ENCODE measurements at places on chromosomes 5 and 9. TPM values are rescaled to one million over a fixed set of nuclear protein-coding genes. Genes with fewer than 3 reads are reported as not detected.
A peak's percentile ranks its signal among the peaks of the same experiment; 100 is the strongest.

FBN2 gene
- total RNA-seq: 0.58 TPM

RABGAP1 gene
- total RNA-seq: 45.0 TPM

PCDHA4 gene
- total RNA-seq: not detected

MORN5 gene
- not detected for total RNA-seq

ENDOG gene
- 11.0 TPM for total RNA-seq

- no peaks in the 10 kb centered on the region for H3K4me1 ChIP-seq
- H3K4me3 ChIP-seq: no peak overlapping the region
- H3K27ac ChIP-seq: no peak overlapping the region
- DNase-seq: no peak
- H3K36me3 ChIP-seq: peaks cover 63% of the 10 kb centered on the region
- no peaks in the 10 kb centered on the region for H3K27me3 ChIP-seq
Observed at GRCh38 chr9:137266162-137266527, 11.0 kb downstream of the NELFB start.

DNA sequence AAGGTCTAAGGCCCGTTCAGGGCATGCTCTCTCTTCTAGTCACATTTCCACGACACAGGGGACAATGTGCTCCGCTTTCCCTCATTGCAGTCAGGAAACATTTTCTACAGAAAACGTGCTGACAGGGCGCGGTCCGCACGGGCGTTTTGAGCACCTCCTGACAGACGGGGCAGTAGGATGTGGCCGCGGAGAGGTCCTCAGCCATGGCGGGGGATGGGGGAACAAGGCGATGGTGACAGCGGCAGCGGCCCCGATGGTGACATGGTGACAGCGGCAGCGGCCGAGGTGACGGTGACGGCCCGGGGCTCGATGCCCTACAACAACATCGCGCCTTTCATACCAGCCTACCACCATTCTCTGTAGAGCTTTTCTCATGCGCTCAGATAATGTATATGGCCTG, 4.1 kb downstream of the PLPP1 start:
- H3K4me1 ChIP-seq: peaks cover 6% of the 10 kb centered on the region
- no peaks in the 10 kb centered on the region for H3K36me3 ChIP-seq
- DNase-seq: no peak
- H3K4me3 ChIP-seq: no peak overlapping the region
- H3K27ac ChIP-seq: no peak overlapping the region
- H3K27me3 ChIP-seq: no peaks in the 10 kb centered on the region

DNA sequence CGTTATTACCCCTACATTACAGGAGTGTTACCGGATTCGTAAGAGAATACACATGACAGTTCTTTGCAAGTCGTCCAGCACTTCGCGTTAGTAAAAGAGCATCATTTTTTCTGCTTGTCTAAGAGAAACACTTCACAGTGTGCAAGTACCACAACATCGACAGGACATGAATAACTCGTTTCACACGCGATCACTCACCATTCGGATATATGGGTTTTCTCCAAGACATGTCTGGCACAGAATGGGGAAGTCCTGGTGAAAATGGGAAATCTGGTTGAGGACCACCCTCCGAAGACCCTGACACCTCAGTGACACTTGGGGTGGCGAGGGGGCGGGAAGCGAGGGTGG, 642 bp downstream of the RBM22 start:
- H3K4me1 ChIP-seq: peaks cover 14% of the 10 kb centered on the region
- H3K27ac ChIP-seq: peak overlapping the region; percentile 96
- peaks cover 20% of the 10 kb centered on the region for H3K36me3 ChIP-seq
- H3K4me3 ChIP-seq: peak overlapping the region; percentile 80
- no peaks in the 10 kb centered on the region for H3K27me3 ChIP-seq

DNA sequence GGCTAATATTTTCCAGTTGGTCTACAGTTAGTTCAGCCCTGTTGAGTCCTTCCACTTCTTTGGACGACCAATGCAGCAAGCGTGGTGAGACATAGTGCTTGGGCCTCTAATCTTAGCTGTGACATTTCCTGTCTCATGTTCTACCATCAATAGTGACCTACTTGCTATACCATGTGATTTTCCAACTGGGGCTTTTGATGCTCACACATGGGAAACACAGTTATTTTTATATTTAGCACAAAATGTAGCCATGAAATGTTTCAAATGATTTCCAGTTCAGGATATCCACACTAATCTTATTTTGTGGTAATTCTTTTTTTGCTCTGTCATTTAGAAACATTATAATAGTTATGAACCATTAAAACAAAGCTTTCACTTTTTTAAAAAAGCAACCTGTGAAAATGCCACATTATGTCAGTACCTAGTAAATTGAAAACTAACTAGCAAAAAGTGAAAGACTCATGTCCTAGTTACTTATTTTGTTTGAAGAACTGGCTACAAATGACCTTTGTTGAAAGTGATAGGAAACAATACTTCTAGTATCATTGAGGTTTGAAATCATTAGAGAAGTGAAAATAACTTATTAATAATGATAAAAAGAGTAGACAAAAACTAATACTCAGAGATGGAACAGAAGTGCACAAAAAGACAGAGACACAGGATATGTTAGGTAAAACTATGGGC, 18.3 kb downstream of the MARCHF3 start:
- H3K4me1 ChIP-seq: peaks cover 18% of the 10 kb centered on the region
- no peaks in the 10 kb centered on the region for H3K27me3 ChIP-seq
- DNase-seq: no peak
- no peak overlapping the region for H3K27ac ChIP-seq
- H3K36me3 ChIP-seq: no peaks in the 10 kb centered on the region

- DNase-seq: no peak
- no peaks in the 10 kb centered on the region for H3K36me3 ChIP-seq
- no peaks in the 10 kb centered on the region for H3K4me1 ChIP-seq
- H3K4me3 ChIP-seq: no peak overlapping the region
- H3K27ac ChIP-seq: no peak overlapping the region
- no peaks in the 10 kb centered on the region for H3K27me3 ChIP-seq
Observed at GRCh38 chr9:1647776-1648175, 367.4 kb upstream of the SMARCA2 start.

- no peaks in the 10 kb centered on the region for H3K4me1 ChIP-seq
- no peak for DNase-seq
- no peak overlapping the region for H3K4me3 ChIP-seq
- no peaks in the 10 kb centered on the region for H3K27me3 ChIP-seq
- no peaks in the 10 kb centered on the region for H3K36me3 ChIP-seq
Observed at GRCh38 chr5:61730866-61731265, 398.8 kb downstream of the ZSWIM6 start.

DNA sequence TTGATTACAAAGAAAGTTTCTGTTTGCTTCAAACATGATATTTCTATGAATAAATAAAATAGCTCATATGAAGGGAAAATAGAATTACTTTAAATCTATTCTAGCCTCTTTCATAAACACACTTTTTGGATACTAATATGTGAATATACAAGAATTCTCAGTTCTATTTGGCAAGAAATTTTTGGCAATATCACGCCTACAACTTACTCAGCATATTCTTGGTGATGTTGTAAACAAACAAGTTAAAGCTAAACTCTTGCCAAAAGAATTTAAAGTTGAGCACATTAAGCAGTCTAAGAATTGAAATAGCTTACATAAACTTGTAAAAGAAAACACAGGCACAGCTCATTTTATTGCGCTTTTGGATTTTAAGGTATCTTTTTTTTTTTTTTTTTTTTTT, 209.8 kb downstream of the CDH12 start:
- H3K27me3 ChIP-seq: no peaks in the 10 kb centered on the region
- H3K27ac ChIP-seq: no peak overlapping the region
- no peak overlapping the region for H3K4me3 ChIP-seq
- no peaks in the 10 kb centered on the region for H3K4me1 ChIP-seq
- no peaks in the 10 kb centered on the region for H3K36me3 ChIP-seq
- DNase-seq: no peak

GRCh38 chr9:36911037-36911436, 123.0 kb downstream of the PAX5 start:
- no peak overlapping the region for H3K4me3 ChIP-seq
- H3K27ac ChIP-seq: no peak overlapping the region
- no peaks in the 10 kb centered on the region for H3K4me1 ChIP-seq
- no peaks in the 10 kb centered on the region for H3K36me3 ChIP-seq

DNA sequence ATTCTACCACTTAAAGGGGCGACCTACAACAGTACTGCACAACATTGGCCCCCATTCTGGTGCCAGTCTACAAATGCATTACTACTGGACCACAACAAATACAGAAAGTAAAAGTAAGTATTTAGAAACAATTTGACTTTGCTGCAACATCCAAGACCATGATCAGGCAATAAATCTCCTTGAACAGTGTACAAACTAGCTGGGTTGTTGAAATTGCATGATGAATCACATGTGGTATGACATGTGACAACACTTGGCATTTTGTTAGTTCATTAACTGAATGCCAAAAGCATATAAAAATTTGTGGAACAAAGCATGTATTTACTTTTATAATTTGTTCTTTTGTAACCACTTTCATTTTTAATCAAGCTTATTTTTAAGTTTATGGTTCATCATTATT, 270.5 kb downstream of the NFIB start:
- no peak for DNase-seq
- no peak overlapping the region for H3K4me3 ChIP-seq
- no peaks in the 10 kb centered on the region for H3K36me3 ChIP-seq
- no peak overlapping the region for H3K27ac ChIP-seq
- no peaks in the 10 kb centered on the region for H3K4me1 ChIP-seq
- H3K27me3 ChIP-seq: no peaks in the 10 kb centered on the region

GRCh38 chr5:68319706-68320412, 104.3 kb downstream of the PIK3R1 start:
- no peak overlapping the region for H3K4me3 ChIP-seq
- no peak for DNase-seq
- H3K4me1 ChIP-seq: no peaks in the 10 kb centered on the region
- no peaks in the 10 kb centered on the region for H3K27me3 ChIP-seq
- H3K27ac ChIP-seq: no peak overlapping the region

DNA sequence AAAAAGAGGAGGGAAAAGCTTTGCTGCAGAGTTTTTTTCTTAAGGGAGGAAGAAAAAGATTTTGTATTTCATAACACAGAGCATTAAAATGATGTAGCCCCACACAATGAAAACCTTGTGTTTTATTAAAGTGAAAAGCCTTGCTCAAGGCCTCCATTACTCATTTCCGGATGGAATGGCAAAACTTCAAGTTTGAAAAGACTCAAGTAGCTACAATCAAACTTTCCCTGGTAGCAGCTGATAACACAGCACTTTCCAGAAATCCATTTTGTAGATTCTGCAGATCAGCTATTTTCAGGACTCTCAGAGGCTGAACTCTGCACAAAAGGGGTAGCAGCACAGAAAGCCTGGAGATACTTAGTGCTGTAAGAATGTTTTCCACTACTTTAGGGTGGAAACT, 374.8 kb downstream of the NFIB start:
- no peaks in the 10 kb centered on the region for H3K36me3 ChIP-seq
- no peak for DNase-seq
- H3K27ac ChIP-seq: no peak overlapping the region
- H3K27me3 ChIP-seq: no peaks in the 10 kb centered on the region
- H3K4me1 ChIP-seq: no peaks in the 10 kb centered on the region

- H3K27ac ChIP-seq: no peak overlapping the region
- H3K27me3 ChIP-seq: no peaks in the 10 kb centered on the region
- no peak for DNase-seq
- no peak overlapping the region for H3K4me3 ChIP-seq
- H3K4me1 ChIP-seq: no peaks in the 10 kb centered on the region
Observed at GRCh38 chr5:42225009-42225408, 198.2 kb upstream of the GHR start.

DNA sequence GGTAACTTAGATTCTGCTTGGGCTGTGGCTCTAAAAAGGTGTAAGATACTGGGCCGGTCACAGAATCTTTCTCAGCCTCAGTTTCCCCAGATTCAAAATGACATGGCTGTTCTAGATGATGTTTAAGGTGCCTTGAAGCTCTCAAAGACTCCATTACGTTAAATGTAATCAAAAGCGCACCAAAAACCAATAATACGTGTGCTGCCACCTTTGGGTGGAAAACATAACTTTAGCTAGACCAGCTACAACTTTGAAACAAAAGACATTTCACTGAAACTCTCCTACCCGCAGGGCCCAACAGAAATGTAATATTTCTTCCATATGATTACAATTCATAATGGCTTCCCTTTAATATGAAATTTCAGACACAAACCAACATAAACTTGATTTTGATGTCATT, 35.0 kb upstream of the PCSK5 start:
- H3K27me3 ChIP-seq: no peaks in the 10 kb centered on the region
- no peak for DNase-seq
- no peak overlapping the region for H3K4me3 ChIP-seq
- no peak overlapping the region for H3K27ac ChIP-seq
- H3K4me1 ChIP-seq: no peaks in the 10 kb centered on the region

Data from naive thymus-derived CD4-positive, alpha-beta T cell (primary cell).